ENCODE measurements at places on chromosomes 16 and 17. TPM values are rescaled to one million over a fixed set of nuclear protein-coding genes. Genes with fewer than 3 reads are reported as not detected.

Gene ARL2BP
- total RNA-seq = 145 TPM

Gene PTX4
- total RNA-seq = not detected

Gene FKBP10
- total RNA-seq = 129 TPM

Gene SPNS2
- total RNA-seq = 13.4 TPM

Gene MLLT6
- total RNA-seq = 36.8 TPM

Gene OR1A1
- not detected for total RNA-seq

Gene TP53TG3C
- not detected for total RNA-seq

Gene CASKIN1
- total RNA-seq = 0.13 TPM

Gene FOXN1
- total RNA-seq = not detected

Gene PARD6A
- total RNA-seq = 2.7 TPM

Gene FBF1
- 7.7 TPM for total RNA-seq

Gene TNRC6C
- 11.8 TPM for total RNA-seq

Gene ZNF597
- 3.5 TPM for total RNA-seq

Gene ZSCAN10
- total RNA-seq = not detected

Gene CHST4
- not detected for total RNA-seq

Gene KRT36
- not detected for total RNA-seq

Data from thoracic aorta endothelial cell (primary cell).